Activated CD8-positive, alpha-beta memory T cell treated with anti-CD3 and anti-CD28 coated beads for 1 hour (primary cell): ENCODE measurements at places on chromosomes 7 and 10.

GRCh38 chr10:130483691-130484467, 347.7 kb downstream of the GLRX3 start:
- no peak for DNase-seq

- DNase-seq: no peak
Measured at GRCh38 chr10:1188558-1189135, 132.5 kb downstream of the WDR37 start.

DNA sequence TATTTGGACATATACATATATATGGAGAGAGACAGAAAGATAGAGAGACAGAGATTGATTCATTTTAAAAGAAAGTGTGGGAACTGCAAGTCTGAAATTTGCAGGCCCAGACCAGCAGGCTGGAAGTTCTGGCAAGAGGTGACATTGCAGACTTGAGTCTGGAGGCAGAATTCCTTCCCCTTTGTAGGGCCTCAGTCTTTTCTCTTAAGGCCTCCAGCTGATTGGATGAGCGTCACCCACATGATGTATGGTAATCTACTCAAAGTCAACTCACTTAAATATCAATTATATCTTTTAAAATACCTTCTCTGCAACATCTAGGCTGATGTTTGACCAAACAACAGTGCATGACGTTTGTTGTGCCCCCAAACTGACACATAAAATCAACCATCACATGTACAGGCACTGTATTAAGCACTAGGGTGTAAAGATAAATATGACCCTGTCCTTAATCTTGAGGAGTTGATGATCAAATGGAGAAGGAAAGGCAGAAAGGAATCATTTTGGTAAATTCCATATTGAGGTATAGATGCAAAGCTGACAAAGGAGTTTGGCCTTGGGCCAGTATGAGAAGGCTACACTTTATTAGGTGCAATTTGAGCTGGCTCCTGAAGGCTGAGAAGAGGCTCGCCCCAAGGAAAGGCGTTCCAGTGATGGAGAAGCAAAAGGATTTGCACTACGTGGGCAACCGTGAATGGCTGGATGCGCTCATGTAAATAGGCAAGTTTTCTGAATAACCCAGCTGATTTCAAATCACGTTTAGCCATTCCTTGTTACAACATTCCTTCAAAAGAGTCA, 52.6 kb downstream of the BPGM start:
- no peak for DNase-seq

DNA sequence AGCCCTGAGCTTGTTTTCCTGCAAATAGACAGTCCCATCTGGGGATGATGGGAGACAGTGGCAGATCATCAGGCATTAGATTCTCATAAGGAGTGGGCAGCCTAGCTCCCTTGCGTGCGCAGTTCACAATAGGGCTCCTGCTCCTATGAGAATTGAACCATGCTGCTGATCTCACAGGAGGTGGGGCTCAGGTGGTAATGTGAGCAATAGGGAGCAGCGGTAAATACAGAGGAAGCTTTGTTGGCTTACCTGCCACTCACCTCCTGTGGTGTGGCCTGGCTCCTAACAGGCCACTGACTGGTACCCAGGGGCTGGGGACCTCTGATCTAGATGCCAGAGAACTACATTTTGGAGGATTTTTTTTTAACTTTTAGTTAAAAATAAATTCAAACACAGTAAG, 434.8 kb upstream of the MKI67 start:
- no peak for DNase-seq

- no peak for DNase-seq
Measured at GRCh38 chr10:29105516-29106215, 183.2 kb upstream of the LYZL1 start.

DNA sequence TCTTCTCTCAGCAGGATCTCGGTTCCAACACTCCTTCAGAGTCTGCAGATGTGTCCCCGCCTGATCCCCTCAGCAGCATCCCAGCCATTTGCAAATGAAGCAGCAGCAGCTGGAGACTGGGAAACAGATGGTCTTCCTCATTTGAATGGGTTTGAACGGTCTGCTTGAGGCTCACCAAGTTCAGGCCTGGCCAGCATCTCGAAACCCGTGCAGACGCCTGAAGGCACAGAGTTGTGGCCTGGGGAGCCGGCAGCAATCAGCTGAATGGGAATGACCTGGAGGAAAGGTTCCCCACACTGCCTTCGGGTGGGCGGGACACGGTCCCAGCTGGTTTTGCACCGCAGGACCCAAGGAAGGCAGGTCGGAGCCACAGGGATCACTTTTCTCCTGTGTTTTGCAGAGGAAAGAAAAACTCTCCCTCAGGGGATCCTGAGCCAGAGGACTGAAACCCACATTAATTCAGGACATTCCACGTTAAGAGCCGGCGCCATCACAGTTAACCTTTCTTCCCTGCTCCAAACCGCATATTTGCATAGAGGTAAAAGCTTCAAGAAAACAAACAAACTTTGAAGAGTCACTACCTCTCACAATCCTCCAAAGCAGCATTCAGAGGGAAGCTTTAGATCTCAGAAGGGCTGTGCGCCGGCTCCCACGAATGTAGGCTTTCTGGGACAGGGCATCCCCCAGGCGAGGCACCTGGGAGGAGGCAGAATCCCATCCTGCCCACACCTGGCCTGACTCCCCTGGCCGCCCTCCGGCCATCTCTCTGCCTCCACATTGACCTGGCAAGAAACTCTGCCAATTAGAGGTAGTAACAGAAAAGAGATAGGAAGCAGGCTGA, 17.7 kb downstream of the FGFR2 start:
- DNase-seq: no peak

DNA sequence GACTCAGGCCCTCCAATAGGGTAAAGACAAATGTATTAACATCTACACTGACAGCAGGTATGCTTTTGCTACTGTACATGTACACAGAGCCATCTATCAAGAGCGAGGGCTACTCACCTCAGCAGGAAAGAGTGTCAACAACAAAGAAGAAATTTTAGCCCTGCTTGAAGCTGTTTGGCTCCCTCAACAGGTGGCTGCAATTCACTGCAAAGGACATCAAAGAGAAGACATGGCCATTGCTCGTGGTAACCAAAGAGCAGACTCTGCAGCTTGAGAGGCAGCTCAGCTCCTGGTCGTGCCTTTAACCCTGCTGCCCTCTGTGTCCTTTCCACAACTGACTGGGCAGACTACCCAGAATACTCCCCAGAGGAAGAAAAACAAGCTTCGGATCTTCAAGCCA, 5.1 kb downstream of the AKR1B15 start:
- no peak for DNase-seq

DNA sequence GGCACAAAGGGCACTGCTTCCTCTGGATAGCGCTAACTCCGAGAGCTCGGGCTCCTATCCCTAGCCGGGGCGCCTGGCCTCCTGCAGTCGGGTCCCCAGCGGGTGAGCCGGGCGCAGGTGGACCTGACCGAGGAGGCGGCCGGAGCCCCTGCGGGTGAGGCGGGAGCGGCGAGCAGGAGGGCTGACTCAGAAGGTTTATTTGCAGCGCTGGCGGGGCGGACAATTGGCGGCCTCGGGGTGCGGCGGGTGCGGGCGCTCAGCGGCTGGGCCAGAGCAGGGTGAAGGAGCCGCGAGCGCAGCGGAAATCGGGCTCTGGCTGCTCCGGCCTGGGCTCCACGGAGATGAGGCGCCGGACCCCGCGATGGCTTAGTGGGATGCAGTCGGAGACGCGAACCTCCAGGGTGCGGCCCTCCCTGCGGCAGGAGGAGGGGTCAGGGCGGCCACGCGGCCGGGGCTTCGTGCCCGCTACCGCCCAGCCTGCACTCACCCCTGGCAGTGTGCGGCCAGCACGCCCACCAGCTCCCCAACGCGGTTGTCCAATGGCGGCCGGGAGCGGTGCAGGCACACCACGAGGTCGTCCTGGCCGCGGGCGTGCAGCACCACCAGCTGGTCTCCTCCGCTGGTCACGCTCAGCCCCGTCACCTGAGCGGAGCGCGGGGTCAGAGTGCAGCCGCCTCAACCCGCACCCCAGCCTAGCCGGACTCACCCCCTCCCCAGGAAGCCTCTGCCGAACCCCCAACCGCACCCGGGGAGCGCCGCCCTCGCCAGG, 16.1 kb downstream of the MYO1G start:
- DNase-seq: no peak
